ENCODE measurements at places on chromosomes 1 and 21.

DNA sequence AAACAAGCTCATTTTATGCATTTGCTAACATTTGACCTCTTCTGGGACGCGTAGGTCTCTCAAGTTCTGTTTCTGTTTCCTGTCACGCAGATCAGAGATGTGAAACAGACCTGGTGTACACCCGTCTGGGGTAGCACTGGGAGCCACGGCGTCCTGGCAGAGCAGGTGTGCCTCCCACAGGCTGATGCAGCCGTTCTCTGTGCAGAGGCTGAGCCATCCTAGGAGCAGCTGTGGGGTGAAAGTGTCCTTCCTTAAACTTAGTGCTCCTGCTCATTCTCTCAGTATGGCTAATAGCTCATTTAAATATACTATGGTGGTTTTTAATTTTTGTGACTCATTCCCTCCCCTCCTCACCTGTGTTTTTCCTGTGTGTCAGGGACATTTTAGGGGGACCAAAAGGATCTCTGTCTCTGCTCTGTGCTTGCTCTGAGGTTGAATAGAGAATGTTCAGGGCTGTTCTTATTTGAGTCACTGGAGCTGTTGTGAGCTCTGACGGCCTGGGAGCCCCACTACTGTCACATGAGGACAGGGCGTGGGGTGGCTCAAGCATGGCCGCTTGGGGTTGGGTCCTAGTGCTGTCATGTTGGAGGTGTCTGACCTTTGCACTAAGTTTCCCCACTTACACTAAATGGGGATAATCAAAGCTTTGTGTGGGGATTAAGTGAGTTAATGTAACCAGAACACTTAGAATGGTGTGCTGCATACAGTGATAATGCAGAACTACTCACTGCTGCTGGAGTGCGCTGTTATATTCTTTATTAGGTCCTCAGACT is 43.0 kb downstream of the GALNT2 start:
- DNase-seq: peak; percentile 30

- DNase-seq: no peak
Observed at GRCh38 chr1:245475961-245476516, 321.3 kb downstream of the KIF26B start.

GRCh38 chr1:204065174-204065985 is 7.5 kb upstream of the SOX13 start:
- no peak for DNase-seq

DNA sequence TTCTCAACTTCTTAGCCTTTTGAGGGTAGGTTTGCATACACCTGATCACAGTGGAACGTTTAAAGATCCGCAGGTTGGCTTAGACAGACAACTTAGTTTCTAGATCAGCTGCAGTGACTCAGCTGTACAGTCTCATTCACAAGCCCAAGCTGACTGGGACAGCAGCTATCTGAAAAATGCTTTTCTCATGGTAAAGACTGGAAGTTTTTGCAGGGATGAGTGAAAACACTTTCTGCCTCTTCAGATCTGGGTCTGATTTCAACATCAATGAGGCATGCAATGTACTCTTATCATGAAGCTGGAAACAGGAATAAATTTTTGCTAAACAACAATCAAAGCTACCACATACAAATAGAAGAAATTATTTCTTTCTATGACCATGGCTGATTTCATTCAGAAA is 61.1 kb upstream of the PTBP2 start:
- no peak for DNase-seq

GRCh38 chr1:230120921-230121381 is 53.9 kb downstream of the GALNT2 start:
- no peak for DNase-seq

GRCh38 chr21:15080526-15080925 is 15.7 kb upstream of the NRIP1 start:
- DNase-seq: no peak

- DNase-seq: no peak
Observed at GRCh38 chr1:191255354-191256054, 777.8 kb upstream of the BRINP3 start.

Measured in activated CD4-positive, alpha-beta T cell treated with anti-CD3 and anti-CD28 coated beads, Interleukin-2, amount 50 U/mL, for 1 hour (primary cell).